ENCODE measurements at places on chromosomes 13 and 19.

GRCh38 chr13:63024458-63024857 is 1608.8 kb upstream of the PCDH20 start:
- DNase-seq = no peak

DNA sequence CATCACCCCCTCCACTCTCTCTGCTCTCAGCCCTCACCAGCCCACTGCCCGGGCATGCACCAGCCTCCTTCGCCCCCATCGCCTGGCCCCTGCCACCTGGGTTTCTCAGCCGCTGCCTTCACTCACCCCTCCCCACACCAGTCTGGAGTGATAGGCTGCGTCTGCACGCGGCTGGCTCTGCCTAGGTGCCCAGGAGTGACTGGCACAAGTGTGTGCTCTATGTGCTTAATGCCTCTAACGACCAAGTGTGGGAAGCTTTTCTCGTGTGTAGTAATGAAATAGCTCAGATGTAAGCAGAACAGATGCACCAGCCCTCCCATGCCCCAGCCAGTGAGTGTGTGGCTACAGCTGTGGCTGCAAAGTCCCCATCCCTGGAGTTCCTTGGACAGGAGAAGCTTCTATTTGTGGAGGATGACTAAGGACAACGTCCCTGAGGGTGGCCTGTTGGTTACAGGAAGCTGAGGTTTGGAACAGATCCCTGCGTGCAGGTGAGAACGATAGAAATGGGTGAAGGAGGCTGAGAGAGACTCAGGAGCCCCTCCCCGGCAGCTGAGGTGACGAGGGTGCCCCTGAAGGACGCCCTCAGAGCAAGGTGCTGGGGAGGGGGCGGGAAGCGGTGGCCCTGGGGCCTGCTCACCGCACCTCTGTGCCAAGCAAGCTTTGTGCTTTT is 35.6 kb downstream of the ATP11A start:
- DNase-seq = peak; percentile 43

GRCh38 chr19:7912144-7912696 is 2.4 kb upstream of the TGFBR3L start:
- no peak for DNase-seq

- no peak for DNase-seq
Measured at GRCh38 chr19:19615086-19615485, 3.4 kb downstream of the PBX4 start.

DNA sequence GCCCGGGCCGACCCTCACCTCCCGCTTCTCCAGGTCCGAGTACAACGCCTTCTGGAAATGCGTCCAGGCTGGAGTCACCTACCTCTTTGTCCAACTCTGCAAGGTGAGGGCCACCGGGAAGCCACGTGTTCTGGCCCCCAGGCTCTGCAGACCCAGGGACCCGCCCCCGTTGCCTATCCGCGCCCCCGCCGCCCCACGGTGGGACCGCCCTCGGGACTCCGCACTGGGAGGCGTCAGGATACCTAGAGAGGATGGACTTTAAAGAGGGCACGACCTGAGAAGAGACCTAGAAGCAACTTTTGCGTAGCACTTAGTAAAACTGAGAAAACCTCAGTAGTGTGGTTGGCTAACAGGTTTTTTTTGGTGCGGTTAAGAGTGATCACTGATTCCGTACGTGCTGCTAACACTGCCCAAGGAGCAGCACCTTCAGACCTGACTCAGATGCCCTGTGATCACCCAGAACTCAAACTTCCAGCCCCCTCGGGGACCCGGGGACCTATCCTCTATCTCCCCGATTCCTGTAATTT is 492 bp downstream of the TMEM147 start:
- no peak for DNase-seq

GRCh38 chr19:23525276-23525852 is 130.1 kb upstream of the ZNF91 start:
- DNase-seq = peak; percentile 12

GRCh38 chr13:27973291-27973690 is 4.2 kb upstream of the CDX2 start:
- DNase-seq = no peak

DNA sequence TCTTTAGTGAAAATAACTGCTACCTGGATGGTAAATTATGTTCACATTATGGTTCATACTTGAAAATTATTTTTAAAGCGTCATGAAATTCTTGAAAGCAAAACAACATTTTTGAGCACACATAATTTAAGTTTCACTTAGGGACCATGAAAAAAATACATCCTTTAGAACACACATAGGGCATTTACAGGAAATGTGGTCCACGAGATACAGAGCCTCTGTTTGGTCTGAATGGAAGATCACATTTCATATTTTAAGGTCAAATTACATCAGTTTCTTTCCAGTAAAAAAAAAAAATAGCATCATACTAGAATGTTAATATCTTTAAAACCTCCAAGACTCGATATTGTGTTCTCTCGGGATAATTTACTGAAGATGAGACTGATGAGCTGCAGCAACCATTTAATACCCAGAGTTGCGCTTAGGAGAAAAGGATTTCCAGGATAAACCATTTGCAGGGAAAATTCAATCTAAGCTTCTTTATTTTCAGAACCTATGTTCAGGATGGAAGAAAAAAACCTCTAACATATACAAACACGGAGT is 720.7 kb downstream of the DIAPH3 start:
- no peak for DNase-seq

DNA sequence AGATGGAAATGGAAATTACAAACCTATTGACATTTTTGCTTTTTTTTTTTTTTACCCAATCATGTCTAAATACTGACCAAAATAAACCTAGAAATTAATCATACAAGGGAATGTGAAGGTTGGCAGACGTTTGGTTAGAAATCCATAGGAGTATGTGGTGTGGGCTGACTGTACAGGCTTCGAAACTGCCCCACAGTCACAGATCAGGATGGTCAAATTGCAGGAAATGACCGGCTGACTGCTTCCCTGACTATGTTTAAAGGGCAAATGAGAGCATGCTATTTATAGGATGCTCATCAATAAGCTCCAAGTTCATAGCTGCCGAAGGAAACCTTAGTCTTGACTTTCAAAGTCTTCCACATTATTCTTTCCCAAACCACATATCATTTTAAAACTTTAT is 118.4 kb downstream of the COG6 start:
- no peak for DNase-seq

DNA sequence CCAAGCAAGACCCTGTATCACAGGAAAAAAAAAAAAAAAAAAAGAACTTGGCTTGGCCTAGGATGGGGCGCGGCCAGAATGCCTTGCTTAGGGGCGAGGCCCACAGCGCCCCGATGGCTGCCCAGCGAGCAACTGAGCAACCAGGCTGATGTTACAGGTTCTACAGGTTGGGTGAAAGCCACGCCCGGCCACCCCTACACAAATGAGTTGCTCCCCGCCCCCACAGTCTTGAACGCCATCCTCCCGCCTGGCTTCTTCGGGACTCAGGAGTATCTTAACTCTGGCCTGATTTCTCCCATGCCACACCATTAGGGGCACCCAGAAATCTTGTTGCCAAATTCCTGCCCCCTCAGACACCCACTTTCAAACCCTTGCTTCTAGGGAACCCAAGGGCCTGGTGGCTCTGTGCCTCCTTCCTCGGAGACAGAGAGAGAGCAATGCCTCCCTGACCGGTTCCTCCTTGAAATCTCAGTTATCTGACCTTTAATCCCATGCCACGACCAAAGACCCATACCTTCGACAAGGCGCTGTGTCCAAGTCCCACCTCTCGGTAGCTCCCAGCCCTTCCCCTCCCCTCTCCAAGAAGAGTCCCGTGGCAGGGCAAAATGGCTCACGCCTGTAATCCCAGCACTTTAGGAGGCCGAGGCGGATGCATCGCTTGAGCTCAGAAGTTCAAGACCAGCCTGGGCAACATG is 1.1 kb upstream of the CBLC start:
- no peak for DNase-seq

DNA sequence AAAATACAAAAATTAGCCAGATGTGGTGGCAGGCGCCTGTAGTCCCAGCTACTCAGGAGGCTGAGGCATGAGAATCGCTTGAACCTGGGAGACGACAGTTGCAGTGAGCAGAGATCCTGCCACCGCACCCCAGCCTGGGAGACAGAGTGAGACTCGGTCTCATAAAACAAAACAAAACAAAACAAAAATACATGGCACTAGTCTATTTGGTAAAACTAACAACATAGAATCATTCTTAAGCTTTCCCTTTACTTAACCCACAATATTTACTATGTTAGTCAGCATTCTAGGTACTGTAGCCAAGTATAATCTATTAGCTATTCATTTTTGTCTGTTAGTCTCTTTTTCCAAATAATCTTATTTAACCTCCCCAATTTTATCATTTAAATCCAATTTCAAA is 1482.8 kb downstream of the SLITRK5 start:
- DNase-seq = no peak

DNA sequence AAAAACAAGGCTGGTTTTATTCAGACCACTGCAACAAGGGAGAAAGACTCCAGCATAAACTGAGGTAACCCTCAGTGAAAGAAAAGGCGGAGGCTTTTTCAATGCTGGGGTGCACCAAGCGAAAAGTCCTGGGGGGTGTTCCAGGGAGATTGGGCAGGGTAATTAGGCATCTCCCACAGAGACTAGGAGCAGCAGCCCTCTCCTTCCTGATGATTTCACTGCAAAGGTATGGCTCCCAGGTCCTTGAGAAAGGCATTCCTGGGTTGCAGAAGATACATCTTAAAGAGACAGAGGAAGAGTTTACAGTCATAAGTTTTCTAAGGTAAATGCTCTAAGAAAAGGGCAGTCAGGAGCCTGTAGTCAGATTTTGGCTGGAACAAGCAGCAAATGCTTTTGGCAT is 412.0 kb downstream of the FOXO1 start:
- no peak for DNase-seq

GRCh38 chr19:8593931-8594330 is 16.6 kb downstream of the ADAMTS10 start:
- DNase-seq = no peak

DNA sequence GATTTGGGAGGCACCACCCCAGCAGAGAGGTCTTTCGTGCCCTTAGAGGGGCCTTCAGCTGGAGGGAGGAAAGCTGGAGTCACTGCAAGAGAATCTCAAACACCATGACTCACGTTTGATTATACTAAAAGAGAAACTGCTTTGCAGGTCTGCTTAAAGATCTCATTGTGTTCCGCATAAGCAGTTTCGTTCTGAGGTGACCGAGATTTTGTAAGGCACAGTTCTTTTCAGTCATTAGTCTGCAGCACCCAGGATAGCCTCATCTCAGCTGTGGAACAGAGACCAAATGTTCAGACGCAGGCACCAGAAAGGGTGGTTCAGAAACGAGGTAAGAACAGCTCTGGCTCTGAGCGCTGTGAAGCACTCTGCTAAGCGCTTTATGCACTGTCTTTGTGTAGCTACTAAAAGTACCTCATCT is 71.2 kb upstream of the GTF3A start:
- no peak for DNase-seq

DNA sequence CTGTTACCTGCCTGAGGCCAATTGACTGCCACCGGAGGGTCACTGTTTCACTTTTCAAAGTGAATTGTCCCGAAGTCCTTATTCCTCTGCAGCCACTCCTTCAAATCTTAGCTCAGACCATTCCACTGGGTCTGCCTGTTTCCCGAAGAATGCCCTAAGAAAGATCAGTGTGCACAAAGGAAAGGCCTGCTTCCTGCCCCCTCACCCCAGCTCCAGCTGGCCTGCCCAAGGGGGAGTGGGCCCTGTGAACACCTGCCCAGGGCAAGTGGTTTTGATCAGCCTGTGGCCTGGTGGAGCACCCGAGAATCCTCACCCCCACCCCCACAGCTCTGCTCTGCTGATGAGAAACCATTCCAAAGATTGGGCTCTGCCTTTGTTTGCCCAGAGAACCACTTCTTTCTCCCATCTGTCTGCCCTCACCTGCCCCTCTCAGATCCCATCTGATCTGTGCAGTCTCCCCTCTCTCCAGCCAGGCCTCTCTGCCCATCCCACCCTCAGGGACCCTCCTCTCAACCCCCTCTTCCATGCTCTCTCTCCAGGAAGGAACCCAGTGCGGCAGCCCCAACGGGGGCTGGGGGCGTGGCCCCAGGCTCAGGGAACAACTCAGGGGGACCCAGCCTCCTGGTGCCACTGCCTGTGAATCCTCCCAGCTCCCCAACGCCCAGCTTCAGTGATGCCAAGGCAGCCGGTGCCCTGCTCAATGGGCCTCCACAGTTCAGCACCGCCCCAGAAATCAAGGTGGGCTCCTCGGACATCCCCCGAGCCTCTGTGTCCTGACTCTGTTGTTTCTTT is 10.3 kb downstream of the LENG1 start:
- DNase-seq = no peak

- DNase-seq = no peak
Measured at GRCh38 chr13:103200118-103200885, 134.1 kb upstream of the SLC10A2 start.

GRCh38 chr13:58397596-58398387 is 766.2 kb downstream of the PCDH17 start:
- DNase-seq = no peak

GRCh38 chr19:47790398-47790814 is 11.9 kb downstream of the SELENOW start:
- DNase-seq = peak; percentile 93

DNA sequence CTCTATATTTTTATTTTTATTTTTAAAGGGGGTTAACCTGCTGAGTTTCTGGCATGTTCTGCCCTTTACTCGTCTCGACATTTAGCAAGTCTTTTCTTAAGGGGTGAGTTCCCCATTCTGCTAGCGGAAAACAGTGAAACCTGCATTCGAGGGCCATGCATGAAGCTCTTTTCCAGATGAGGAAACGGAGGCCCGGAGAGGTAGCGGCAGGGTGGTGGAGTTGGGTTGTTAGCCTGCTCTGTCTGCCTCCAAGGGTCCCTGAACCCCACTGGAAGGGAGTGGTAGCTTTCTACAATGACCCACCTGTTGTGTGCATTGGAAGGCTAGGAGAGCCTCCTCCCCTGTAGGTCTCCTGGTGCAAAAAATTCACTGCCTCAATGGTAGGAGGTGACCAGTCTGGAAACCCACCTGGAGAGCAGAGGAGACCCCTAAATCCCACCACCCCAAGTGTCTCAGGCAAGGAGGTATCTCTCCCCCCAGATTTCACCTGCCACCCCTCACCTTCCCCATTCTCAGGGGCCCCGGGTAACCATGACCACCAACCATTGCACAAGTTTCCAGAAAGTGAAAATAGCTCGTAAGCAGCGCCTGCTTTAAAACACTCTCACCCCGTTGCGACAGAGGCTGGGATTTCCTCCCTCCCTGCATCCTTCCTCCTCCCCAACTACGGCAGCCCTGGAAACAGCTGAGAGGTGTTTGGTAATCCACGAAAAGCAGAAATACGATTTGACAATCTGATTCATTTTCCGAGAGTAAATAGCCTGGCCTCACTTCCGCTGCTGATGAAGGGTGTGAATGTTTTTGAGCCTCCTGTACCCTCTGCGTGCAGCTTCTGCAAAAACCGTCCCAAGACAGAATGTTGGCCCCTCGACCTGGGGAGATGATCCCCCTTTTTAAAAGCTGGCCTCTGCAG is 3.5 kb downstream of the KLF2 start:
- DNase-seq = peak; percentile 93
